EL (cell line): ENCODE measurements at places on chromosomes 7 and 10.

- no peak for DNase-seq
Observed at GRCh38 chr10:120182431-120182830, 274.6 kb upstream of the PLPP4 start.

DNA sequence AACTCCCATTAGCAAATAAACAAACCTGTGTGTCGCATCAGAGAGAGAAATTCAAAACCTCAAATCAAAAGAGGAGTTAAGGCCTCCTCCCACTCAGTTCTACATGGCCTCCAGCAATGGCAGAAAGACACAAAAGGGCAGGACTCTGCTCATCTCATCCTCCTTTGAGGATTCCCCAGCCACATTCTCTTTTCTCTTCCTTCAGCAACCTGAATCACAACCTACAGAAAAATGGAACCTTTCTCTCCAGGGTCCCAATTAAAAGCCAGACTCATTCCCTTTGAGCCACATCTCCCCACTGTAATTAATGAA, 7.9 kb downstream of the OSBPL3 start:
- peak; percentile 18 for DNase-seq

- DNase-seq: no peak
Observed at GRCh38 chr7:73778801-73779389, 8.8 kb upstream of the CLDN3 start.

DNA sequence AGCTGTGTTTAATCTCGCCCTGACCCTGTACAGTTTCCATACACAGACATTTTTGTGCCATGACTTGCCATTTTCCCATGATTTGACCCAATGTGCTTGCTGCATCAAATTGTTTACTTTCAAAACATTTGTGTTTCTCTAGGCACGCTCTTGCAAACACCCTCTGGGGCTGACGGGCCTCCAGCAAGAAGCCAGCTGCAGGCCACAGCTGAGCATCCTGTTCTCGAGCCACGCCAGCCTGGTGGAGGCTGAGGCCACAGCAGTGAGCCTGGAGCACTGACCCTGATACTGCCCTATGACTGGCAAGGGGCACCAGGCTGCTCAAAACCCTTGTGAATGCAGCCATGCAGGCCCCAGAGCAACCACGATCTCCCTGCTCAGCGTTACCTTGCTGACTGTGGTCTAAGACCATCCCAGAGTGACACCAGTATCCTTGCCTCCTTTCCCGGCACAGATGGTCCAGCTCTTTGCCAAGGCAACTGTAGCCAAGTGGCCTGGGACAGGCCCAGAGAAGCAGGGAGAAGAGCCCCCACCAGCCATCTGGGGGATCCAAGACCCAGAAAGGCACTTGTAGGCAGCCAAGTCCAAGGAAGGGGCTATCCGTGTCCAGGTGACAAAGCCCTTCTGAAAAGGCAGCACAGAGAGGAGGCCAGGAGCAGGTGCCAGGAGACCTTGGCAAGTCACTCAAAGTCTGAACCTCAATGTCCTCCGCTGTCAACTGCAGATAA, 78.5 kb downstream of the OAT start:
- DNase-seq: peak; percentile 88

DNA sequence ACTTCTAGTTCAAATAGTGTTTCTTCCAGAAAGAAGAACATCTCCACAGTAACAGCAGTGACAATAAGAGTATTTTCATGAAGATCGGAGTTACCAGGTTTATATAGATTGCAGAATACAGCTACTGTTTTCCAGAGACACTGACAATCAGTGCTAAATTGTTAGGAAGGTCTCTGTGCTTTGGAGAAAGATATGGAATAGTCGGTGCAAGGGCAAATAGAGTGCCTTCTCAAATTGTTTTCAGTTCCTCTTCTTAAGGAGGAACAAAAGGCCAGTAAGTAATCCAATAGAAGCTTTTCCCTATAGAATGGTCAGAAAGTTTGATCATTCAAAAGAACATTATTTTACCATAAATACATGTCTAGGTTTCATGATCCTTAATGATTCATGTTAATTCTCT, 2.6 kb upstream of the KIAA1217 start:
- DNase-seq: no peak

GRCh38 chr7:142418326-142418725, 160.5 kb upstream of the PRSS58 start:
- DNase-seq: no peak

GRCh38 chr7:138370956-138371355, 89.1 kb upstream of the TRIM24 start:
- no peak for DNase-seq

GRCh38 chr7:50121286-50121685, 28.2 kb upstream of the ZPBP start:
- no peak for DNase-seq

DNA sequence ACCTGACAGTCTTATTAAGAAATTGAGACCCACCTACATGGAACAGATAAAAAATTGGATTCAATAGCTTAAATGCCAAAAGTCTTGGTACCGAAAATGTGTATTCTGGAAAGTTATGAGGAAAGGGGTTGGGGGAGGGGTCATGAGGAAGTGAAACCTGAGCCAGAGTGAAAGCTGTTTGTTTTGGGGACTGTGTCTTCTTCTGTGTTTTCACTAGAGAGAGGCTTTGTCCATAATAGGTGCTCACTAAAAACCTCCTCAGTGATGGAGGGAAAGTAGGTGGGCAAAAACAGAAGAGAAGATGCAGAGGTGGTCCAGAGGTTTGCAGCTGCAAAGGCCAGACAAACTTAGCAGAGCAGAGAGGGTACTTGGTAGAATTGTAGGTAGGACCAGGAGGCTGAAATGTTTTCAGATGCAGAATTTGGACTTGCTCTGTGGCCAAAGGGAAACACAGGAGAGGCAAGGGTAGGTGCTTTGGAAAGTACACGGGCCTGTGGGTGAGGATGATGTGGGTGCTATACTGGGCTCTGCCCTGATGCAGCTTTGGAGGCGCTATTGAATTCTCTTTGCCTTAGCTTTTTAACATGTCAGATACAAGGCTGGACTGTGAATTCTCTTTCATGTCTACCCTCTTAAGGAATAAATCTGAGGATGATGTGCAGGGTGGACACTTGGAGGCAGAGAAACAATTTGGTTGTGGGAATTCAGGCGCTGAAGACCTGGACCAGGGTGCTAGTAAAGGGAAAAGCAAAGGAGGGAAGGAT, 254.6 kb downstream of the PTEN start:
- DNase-seq: no peak

DNA sequence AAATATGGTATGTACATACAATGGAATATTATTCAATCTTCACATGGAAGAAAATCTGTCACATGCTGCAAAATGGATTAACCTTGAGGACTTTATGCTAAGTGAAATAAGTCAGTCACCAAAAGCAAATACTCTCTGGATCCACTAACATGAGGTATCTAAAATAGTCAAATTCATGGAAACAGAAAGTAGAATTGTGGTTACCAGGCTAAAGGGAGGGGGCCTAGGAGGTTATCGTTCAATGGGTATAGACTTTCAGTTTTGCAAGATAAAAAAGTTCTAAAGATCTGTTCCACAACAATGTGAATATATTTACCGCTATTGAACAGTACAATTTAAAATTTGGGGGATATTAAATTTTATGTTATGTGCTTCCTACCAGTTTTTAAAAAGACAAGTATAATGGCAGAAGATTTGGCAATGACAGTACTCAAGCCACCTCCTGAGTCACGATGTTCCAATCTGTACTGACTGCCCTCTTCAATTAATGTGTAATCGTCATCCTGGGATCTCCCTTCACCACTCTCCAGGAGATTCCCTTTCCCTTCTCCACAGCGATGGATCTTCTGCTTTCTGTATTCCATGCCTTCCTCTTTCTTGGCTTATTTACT, 32.3 kb upstream of the IL6 start:
- no peak for DNase-seq
